ENCODE measurements at places on chromosomes 16 and 17.

GRCh38 chr16:79169239-79169638 lies 431.3 kb downstream of the MAF start:
- no peak for DNase-seq

DNA sequence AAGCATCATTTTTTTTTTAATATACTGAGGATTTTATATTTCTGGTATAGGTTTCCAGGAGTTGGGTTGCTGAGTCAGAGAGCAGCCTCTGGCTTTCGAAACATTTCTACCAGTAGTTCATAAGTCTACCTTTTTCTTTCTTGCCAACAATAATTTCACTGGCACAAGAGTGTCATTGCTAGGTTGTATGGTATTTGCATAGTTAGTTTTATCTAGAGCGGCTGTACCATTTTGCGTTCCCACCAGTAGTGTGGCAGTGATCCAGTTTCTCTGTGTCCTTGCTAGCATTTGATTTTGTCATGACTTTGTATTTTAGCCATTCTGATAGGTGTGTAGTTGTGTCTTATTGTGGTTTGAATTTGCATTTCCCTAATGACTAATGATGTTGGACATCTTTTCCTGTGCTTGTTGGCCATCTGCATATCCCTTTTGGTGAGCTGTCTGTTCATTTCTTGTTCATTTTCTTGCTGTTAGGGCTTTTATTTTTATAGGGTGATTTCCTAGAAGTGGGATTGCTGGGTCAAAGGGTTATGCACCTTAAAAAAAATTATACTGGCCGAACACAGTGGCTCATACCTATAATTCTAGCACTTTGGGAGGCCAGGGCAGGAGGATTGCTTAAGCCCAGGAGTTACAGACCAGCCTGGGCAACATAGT lies 39.9 kb downstream of the SNX29 start:
- no peak for DNase-seq

DNA sequence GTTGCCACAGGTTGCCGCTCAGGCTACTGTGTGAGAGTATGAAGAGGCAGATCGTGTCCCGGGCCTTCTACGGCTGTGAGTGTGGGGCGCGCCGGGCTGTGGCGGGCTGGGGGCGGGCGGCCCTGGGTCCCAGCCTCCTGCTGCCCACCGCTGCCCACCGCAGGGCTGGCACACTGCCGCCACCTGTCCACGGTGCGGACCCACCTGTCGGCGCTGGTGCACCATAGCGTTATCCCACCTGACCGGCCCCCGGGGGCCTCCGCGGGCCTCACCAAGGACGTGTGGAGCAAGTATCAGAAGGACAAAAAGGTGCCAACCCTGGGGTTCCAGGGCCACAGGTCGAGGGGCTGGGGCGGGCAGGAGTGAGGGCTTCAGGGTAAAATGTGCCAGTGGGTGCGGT lies 28.7 kb downstream of the MNT start:
- DNase-seq: no peak

DNA sequence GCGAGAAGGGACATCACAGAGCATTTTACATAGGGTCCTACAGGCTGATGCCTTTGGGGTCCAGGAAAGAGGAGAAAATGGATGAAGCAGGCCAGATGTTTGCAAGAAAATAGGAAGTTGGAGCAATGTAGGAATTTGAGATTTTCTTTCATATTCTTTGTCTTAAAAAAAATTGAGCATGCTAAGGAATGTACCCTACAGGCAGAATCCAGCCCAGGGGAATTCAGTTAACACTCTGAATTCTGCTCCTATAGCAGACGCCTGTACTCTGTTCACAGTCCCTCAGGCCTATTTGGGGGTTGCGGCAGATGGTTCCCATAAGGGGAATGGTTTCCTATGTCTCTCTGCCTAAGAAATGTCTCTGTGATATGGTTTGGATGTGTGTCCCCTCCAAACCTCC lies 393.7 kb upstream of the C16orf82 start:
- DNase-seq: no peak

DNA sequence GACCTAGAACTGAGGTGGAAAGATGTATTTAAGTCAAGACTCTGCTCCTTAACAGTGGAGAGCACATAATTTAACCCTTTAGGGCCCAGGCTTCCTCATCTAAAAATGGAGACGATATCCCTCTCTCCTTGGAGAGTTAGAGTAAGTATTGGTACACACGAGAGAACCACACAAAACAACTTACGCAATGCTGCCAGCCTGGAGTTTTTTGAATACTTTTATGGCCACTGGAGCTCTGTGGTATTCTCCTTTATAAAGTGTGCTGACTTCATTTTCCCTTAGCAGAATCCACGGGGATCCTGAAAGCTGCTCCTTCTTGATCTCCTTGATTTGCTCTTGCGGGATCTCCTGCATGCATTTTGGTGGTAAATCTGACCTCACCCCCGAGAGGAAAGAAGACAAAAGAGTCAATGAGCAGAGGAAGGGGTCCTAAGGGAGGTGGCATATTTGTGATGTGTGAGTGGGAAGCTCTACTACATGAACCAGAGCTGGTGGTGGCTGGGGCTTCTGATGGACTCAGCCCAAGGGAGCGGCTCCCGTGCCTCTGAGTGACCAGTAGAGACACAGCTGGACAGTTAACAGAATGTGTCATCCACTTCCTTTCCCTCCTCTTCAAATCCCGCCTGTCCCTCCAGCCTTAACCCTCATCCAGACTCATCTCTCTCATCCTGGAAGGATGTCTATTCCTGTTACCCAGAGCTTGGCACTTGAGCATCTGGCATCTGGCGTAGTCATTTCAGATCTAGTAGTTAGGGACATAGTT lies 9.4 kb downstream of the MLKL start:
- DNase-seq: no peak

GRCh38 chr16:29920288-29921033 lies 5.6 kb downstream of the KCTD13 start:
- DNase-seq: no peak

- no peak for DNase-seq
These were observed 55.2 kb downstream of the ACTG1 start for GRCh38 chr17:81457401-81457800.

DNA sequence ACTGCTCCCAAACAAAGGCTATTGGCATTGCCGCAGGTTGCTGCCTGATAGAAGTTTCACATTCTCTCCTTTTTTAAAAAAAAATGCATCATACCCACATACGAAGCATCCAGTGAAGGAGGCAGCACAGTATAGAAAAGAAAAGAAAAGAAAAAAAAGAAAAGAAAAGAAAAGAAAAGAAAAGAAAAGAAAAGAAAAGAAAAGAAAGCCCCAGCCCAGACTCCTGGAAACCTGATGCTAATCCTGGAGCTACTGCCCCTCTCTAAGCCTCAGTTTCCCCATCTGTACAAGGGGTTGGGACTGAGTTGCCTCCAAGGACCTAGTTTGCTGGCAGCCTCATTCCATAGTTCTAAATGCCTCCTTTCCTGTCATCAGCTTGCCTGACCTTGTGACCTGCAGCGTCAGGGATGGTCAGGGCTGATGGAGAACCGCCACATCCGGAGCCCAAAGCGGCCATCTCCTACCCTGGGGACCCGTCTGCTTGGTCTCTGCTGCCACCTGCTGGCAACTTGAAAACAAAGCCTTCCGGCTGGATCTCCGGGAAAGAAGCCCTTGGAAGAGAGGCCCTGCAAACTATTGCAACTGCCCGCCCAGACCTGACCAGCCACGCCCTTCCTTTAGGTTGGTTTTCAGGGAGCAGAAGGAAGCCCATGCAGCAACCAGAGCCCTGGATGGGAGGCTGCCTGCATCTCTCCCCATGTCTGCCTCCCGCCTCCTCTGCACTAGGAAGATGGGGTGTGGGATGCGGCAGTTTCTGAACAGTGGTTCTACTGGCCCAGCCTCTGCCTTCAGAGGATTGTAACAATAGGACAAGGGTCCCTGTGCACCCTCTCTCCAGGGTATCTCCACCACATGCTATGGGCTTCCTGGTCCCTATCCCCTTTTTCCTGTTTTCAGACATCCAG lies 13.0 kb downstream of the AIPL1 start:
- DNase-seq: peak; percentile 78

- DNase-seq: no peak
These were observed 41.3 kb downstream of the ABCA10 start for GRCh38 chr17:69187294-69187693.

DNA sequence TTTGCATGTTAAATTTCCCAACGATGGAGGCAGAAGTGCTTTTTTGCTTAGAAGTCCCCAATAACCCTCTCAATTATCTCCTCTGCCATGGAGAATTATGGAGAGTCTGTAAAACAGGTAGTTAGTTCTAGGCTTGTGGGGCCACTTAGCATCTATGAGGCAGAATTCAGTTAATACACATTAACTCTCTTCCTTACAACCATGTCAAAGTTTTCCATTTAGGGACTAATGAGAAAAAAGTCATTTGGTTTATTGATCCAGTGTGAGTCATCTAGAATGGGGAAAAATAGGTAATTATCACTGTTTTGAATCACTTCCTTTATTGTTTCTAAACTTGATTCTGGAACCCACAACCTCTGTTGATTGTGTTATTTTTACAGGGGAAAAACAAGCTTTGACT lies 229.1 kb upstream of the COX10 start:
- DNase-seq: no peak

DNA sequence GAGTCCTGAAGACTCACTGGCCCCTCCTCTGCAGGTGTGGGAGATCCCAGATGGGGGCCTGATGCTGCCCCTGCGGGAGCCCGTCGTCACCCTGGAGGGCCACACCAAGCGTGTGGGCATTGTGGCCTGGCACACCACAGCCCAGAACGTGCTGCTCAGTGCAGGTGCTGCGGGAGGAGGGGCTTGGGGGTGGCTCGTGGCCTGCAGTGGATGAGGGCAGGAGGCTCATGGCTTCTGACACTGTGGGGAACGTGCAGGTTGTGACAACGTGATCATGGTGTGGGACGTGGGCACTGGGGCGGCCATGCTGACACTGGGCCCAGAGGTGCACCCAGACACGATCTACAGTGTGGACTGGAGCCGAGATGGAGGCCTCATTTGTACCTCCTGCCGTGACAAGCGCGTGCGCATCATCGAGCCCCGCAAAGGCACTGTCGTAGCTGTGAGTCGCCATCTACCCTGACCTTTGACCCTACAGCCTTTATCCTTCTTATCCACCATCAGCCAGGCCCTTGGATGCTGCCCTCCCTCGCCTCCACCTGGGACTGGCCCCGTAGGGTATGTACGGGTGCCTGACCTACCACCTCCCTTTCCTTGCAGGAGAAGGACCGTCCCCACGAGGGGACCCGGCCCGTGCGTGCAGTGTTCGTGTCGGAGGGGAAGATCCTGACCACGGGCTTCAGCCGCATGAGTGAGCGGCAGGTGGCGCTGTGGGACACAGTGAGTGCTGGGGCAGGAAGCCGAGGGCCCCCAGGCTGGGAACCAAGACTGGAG lies 3.6 kb downstream of the CORO1A start:
- peak; percentile 50 for DNase-seq

GRCh38 chr16:87620201-87620495 lies 17.8 kb downstream of the JPH3 start:
- no peak for DNase-seq

- DNase-seq: no peak
These were observed 21.6 kb upstream of the PHOSPHO1 start for GRCh38 chr17:49252148-49252695.

- no peak for DNase-seq
These were observed 814 bp upstream of the KDM6B start for GRCh38 chr17:7833011-7833794.

GRCh38 chr17:61444831-61445230 lies 7.4 kb upstream of the TBX4 start:
- no peak for DNase-seq

DNA sequence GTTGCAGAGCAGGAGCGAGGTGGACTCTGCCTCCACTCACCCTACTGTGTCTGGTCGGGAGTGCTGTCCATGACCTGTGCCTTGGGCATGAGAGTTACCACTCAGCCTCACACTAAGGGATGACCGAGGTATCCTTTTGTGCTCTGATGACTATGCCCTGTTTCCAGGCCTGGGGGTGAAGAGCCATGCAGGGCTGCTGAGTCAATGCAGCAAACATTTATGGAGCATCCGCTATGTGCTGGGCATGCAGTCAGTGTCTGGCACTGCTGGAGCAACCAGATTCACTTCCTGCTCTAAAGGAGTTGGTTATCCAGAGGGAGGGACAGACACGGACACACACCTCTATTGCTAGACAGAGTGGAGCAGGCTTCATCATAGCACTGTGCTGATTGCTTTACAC lies 7.6 kb upstream of the HNF1B start:
- DNase-seq: no peak
